Activated T-cell treated with anti-CD3 and anti-CD28 coated beads for 24 hours (primary cell): ENCODE measurements at places on chromosomes 5 and 9.

- DNase-seq, result no peak
These were observed 76.1 kb downstream of the ADRB2 start for GRCh38 chr5:148902478-148902877.

DNA sequence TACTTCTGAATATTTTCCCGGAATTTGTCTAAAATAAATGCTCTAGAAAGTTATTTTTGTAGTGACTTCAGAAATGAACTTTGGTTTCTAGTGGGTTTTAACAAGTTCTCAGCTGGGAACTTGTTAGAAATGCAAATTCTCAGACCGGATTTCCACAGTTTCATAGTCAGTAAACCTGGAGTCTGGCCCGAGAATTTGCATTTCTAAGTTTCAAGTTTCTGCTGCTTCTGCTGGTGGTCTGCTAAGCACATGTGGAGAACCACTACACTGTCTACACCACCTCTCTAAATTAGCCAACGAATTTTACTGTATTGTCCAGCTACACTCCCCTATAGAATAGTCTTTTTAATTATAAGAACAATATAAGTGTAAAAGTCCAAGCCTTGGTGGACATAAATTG, 208.0 kb downstream of the CHSY3 start:
- no peak for DNase-seq

DNA sequence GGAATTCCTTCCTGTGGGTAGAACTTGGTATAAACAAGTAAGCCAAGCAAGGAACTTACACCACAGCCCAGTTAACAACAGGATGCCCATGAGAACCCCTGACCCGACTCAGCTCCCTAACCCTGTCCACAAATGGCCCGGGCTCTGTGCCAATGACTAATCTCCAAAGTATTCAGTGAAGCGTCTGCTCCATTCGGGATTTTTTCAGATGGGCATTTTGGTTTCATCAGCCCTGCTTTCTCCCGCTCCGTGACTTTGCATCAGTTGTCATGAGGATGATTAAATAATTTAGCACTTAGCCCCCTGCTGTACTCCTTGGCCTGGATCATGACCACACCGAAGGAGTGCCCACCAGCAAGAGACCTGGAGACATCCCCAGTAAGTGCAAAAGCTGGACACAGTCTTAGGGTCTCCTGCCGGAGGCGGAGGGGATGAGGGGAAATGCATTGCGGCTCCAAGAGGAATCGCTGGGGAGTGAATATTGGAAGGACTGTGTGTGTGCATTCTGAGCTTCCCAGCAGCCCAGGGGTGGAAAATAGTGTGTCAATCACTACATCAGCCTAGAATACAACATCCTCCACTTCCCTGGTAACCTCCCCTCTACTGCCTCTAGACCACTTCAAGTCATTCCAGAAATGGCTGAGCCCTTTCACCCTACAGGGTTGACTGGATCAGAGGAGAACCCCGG, 41.4 kb upstream of the DNAH5 start:
- no peak for DNase-seq

- DNase-seq, result no peak
These were observed 2.0 kb upstream of the CAVIN4 start for GRCh38 chr9:100575765-100576386.

GRCh38 chr5:16914108-16914435, 22.0 kb downstream of the MYO10 start:
- DNase-seq, result no peak

- no peak for DNase-seq
These were observed 155.9 kb downstream of the ERCC6L2 start for GRCh38 chr9:96031366-96031824.

DNA sequence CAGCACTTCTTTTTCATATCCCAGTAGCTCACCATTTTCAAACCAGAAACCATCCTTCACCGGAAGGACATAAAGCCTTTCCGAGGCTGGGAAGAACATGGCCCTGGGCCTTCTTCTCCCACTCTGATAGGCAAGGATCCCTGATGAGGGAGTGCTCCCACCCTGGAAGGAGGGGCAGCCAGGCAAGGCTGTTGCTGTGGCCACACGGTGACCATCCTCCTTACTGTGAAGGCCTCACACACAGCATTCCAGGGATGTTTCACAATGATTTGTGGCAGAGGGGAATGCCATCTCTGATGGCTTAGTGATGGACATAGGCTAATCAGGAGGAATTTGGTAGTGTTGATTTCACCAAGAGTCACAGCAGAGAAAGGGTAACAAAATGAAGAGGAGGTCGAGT, 130.7 kb downstream of the ADAMTS12 start:
- no peak for DNase-seq

GRCh38 chr9:136270173-136270705, 24.6 kb upstream of the QSOX2 start:
- no peak for DNase-seq

DNA sequence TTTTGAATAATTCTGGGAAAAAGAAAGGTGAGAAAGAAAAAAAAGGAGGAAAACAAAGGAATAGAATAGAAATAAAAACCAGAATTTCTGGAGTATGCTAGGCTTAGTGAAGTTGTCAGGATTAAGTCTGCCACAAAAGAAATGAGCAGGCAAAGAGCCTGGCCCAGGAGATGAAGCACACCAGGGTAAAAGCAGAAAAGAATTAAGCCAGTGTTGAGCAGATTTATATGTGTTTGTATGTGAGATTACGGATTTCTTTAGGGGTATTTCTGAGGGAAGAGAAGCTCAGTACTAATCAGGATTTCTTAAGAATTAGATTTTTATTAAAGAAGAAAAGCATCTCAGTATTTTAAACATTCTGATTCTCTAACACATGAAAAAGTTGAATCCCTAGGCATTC, 74.5 kb downstream of the MRPS27 start:
- DNase-seq, result no peak

DNA sequence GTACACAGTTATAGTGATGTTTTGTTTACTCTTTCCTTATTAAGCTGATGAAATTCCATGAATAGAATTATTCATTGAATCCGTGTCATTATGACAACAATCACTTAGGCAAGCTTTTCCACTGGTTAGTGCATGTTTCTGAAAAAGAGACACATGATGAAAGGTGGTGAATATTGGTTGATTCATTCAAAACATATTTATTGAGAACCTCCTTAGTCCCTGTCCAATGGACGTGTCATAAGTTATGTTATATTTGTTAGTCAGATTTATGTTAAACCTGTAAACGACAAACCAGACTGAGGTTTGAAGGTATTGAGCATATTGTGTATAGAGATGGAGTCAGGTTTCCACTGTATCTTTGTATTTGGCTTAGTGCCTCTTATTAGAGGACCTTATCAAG, 1888.9 kb upstream of the CDH6 start:
- no peak for DNase-seq

DNA sequence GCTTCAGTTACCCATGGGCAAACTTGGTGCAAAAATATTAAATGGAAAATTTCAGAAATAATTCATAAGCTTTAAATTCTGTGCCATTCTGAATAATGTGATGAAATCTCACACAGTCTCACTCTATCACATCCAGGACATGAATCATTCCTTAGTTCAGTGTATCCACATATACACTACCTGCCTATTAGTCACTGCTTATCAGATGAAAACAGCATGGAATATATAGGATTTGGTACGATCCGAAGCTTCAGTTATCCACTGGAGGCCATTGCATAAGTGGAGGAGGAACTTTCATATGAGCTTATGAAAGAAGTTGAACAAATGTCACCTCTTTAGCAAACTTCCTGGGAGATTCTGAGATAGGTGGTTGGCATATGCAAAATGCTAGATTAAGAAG, 64.2 kb downstream of the GAPVD1 start:
- DNase-seq, result no peak

GRCh38 chr5:180213256-180213600, 4.2 kb upstream of the RASGEF1C start:
- no peak for DNase-seq

DNA sequence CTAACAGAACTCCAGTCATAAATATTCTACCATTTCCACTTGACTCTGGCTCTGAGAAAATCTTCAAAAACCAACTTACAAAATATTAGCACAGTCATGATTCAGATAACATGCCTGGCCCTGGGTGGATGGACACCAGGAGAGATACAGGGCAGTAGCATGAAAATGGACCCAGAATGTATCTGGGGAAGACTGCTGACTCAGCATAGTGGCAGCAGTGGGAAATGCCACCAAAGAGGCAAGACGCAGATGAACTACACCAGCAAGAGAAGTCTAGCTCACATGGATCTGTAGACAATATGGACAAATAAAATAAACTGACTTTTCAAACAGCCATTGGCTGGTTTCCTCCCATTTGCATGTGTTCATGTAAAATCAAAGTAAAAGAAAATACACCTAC, 359.8 kb downstream of the SEMA5A start:
- DNase-seq, result no peak

DNA sequence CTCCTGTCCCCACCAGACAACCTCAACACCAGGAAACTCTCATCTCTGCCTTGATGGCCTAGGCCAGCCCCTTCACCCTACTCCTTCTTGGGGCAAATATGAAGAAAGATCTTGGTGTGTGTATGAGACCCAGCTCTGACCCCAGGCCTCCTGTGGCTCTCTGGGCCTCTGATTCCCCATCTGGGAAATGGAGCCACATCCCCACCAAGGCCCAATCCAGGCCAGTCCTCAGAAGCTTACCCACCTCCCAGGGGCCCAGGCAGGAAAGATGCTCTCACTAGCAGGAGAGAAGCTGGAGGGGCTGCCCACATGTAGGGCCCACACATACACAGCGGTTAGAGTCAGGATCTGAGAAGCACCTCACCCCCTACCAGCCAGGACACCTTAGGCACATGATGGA, 38.9 kb downstream of the BICD2 start:
- DNase-seq, result no peak

DNA sequence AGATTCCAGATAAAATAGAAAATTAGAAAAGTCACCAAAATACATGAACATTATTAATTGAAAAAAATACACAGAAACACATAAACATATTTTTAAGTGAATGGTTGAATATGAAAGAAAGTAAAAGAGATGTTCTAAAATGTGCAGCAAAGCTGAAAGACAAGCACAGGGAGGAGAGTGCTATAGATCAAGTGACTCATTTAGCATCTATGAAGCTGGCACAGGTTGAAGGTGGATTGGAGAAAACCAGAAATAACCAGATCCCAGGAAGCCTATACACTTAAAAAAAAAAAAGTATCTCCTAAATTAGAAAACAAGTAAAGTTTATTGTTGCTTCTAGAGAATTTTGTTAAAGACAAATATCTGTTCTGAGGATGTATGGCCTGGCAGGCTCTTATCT, 338.9 kb downstream of the CDH12 start:
- no peak for DNase-seq

DNA sequence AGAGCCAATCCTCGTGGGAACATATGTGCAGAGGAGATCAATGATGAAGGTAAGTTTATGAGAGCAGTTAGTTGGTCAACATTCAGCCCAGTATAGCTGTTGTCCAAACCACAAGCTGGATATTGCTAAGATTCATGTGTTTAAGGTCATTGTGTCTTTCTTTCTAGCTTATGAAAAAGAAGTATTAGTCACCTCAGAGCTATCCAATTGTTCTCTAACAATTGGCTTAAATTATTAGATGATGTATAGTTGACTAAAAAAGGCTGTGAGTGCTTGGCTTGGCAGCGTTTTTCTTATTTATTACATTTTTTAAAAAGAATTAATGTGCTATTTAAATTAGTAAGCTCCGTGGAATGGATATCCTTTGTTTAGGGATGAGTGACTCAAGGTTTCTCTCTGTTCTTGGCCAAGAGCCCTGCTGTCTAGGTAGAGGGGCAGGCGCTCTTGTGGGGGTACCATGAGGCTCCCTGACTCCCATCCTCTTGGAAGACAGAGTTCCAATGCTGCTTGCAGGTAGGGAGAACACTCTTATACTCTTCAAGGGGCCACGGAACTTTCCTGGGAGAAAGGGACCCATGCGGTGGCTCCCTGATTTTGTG, 487.4 kb downstream of the IRX1 start:
- no peak for DNase-seq

GRCh38 chr9:19409401-19410194, 789 bp downstream of the ACER2 start:
- DNase-seq, result no peak

- no peak for DNase-seq
These were observed 409.3 kb upstream of the SLC24A2 start for GRCh38 chr9:20197976-20198685.

GRCh38 chr5:123438244-123438643, 15.0 kb upstream of the CEP120 start:
- no peak for DNase-seq

- DNase-seq, result no peak
These were observed 101.4 kb downstream of the ARHGAP26 start for GRCh38 chr5:142871363-142872193.
